Endothelial cell of umbilical vein (primary cell): ENCODE measurements at places on chromosomes 1 and 21. TPM values are rescaled to one million over a fixed set of nuclear protein-coding genes. Genes with fewer than 3 reads are reported as not detected.

NTMT2 gene
- not detected in 2 replicates for total RNA-seq

AK4 gene
- 5.6 and 7.0 TPM in 2 replicates for total RNA-seq

MX2 gene
- not detected in 2 replicates for total RNA-seq

EPHA2 gene
- 125 and 141 TPM in 2 replicates for total RNA-seq

GPR61 gene
- total RNA-seq = not detected in 2 replicates

CELA3A gene
- not detected in 2 replicates for total RNA-seq

SH2D5 gene
- 1.0 and 2.4 TPM in 2 replicates for total RNA-seq

SLC2A5 gene
- not detected in 2 replicates for total RNA-seq

TNFSF4 gene
- total RNA-seq = 59.6 and 88.1 TPM in 2 replicates

CHI3L2 gene
- total RNA-seq = not detected in 2 replicates

GUCA2B gene
- total RNA-seq = not detected in 2 replicates

PKP1 gene
- not detected in 2 replicates for total RNA-seq

RAP1GAP gene
- 0.20 TPM in 1 of 2 replicates, not detected in the other for total RNA-seq

KIF2C gene
- 44.3 and 53.7 TPM in 2 replicates for total RNA-seq

DYRK3 gene
- total RNA-seq = 7.4 and 10.9 TPM in 2 replicates

LPAR3 gene
- total RNA-seq = not detected in 2 replicates

GUCA2A gene
- total RNA-seq = not detected in 2 replicates

AMY1B gene
- not detected in 2 replicates for total RNA-seq

DOCK7 gene
- 31.9 and 38.8 TPM in 2 replicates for total RNA-seq

CDC7 gene
- 11.7 and 13.4 TPM in 2 replicates for total RNA-seq

LHX8 gene
- total RNA-seq = not detected in 2 replicates

SLC22A15 gene
- 0.44 TPM in 1 of 2 replicates, not detected in the other for total RNA-seq

OR6P1 gene
- total RNA-seq = not detected in 2 replicates

CYP4A11 gene
- total RNA-seq = not detected in 2 replicates

SPATA45 gene
- not detected in 2 replicates for total RNA-seq

CRYBG2 gene
- total RNA-seq = not detected in 2 replicates

PROX1 gene
- total RNA-seq = 3.3 and 4.0 TPM in 2 replicates

NID1 gene
- 87.0 and 102 TPM in 2 replicates for total RNA-seq

RRP1 gene
- 35.0 and 36.3 TPM in 2 replicates for total RNA-seq

ELAPOR1 gene
- 1.0 and 1.1 TPM in 2 replicates for total RNA-seq

RTCA gene
- total RNA-seq = 44.8 and 46.6 TPM in 2 replicates

MEF2D gene
- 52.2 and 57.3 TPM in 2 replicates for total RNA-seq

TAS1R1 gene
- total RNA-seq = not detected in 2 replicates

RUNX3 gene
- total RNA-seq = not detected in 2 replicates

SAMSN1 gene
- 5.3 and 8.0 TPM in 2 replicates for total RNA-seq

TAL1 gene
- 50.2 and 52.4 TPM in 2 replicates for total RNA-seq

CFAP74 gene
- not detected in 2 replicates for total RNA-seq

S100A7A gene
- not detected in 2 replicates for total RNA-seq

AIM2 gene
- not detected in 2 replicates for total RNA-seq

ZSCAN20 gene
- 4.7 and 5.8 TPM in 2 replicates for total RNA-seq

SYNC gene
- total RNA-seq = 6.5 and 9.4 TPM in 2 replicates

AIRE gene
- 0.11 TPM in 1 of 2 replicates, not detected in the other for total RNA-seq

HOOK1 gene
- total RNA-seq = not detected in 2 replicates

GJA9 gene
- not detected in 2 replicates for total RNA-seq

CLEC20A gene
- total RNA-seq = not detected in 2 replicates

NBPF11 gene
- total RNA-seq = 10.2 and 11.0 TPM in 2 replicates

CTH gene
- 2.6 and 3.2 TPM in 2 replicates for total RNA-seq

RIPK4 gene
- not detected in 2 replicates for total RNA-seq

ADORA1 gene
- total RNA-seq = not detected in 2 replicates

MARCKSL1 gene
- 249 and 265 TPM in 2 replicates for total RNA-seq

CCDC181 gene
- 0.18 and 0.78 TPM in 2 replicates for total RNA-seq

PLOD1 gene
- total RNA-seq = 245 and 260 TPM in 2 replicates

SFN gene
- total RNA-seq = 0.33 and 0.42 TPM in 2 replicates

MANEAL gene
- total RNA-seq = 0.66 and 0.92 TPM in 2 replicates

PLA2G5 gene
- not detected in 2 replicates for total RNA-seq
